ENCODE measurements at places on chromosomes 4 and X.

GRCh38 chr4:170395773-170396172 lies 306.0 kb upstream of the AADAT start:
- DNase-seq: no peak

- DNase-seq: no peak
These were observed 417.4 kb upstream of the FAT1 start for GRCh38 chr4:187141101-187141500.

- no peak for DNase-seq
These were observed 25.9 kb downstream of the OFD1 start for GRCh38 chrX:13760426-13760825.

DNA sequence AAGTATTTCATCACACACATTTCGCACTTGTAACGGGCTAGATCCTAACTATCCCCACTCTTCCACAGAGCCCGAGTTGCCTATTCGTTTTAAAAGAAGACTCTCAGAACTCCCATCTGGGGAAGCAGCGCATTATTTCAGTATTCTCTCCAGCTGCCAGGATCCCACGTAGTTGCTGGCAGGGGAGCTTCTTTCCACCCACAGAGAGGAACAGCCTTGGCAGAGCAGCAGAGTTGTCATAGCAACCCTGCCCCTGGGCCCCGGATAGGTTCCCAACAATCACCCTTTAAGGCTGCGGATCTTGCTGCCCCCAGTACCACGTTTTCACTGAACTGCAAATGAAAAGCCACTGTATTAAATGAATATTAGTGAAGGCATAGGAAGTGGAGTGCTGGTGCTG lies 106.7 kb downstream of the GPM6A start:
- no peak for DNase-seq

DNA sequence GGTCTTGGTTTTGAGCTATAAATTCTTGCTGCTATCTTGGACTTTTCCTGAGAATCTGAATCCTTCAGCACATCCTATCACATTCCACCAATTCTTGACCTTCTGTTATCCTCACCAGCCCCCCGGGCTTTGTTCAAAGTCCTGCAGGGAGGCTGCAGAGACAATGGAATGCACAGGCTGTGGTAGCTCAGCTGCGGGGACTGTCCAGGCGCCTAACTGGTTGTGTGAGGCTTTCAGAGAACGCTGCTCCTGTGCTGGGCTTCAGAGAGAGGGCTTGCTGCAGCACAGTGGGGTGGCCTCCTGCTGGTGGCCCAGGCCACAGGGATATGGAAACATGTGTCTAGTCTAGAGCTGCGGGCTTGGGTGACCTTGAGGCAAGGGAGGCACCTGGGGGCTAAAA lies 196.3 kb upstream of the GATB start:
- DNase-seq: no peak

DNA sequence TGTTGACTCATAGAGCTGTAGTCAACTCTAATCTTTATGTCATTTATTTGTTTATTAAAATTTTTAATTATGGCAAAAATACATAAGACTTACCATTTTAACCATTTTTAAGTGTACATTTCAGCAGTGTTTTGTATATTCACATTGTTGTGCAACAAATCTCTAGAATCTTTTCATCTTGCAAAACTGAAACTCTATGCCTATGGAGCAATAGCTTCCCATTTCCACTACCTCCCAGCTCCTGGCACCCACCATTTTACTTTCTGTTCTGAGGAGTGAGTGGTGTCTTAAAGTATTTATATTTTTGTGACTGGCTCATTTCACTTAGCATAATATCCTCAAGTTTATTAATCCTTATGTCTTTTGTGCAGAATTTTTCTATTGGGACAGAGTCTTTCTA lies 181.0 kb downstream of the GPAT3 start:
- no peak for DNase-seq

DNA sequence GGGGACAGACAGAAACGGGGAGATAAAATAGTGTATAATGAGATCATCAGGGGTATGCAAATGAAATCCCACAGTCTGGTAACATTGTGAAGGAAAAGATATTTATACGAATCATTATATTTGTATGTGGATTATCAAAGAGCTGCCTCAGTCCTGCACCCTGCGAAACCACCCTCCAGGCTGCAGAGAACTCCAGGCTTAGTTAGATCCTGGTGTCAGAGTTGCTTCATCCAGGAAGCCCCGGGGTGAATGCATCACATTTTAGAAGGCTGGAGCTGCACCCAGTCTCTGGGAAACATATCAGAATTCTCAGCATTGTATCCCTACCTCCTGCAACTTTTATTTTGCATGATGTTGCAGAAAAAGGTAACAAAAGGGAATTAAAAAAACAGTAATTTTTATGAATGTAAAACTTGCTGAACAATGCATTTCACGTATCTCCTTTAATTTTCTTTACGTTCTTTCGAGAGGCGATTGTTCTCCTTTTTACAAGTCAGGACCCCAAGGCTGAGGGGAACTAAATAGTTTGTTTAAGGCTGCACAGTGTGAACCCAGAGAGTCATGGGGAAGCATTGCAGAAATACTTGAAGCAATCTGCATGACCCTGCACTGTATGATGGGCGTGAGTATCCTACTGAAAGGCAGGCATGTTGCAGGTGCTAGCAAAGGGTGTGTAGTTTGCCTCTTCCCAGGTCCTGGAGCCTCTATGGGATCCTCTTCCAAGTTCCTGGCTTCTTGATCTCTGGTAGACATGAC lies 299.5 kb upstream of the CLNK start:
- no peak for DNase-seq

DNA sequence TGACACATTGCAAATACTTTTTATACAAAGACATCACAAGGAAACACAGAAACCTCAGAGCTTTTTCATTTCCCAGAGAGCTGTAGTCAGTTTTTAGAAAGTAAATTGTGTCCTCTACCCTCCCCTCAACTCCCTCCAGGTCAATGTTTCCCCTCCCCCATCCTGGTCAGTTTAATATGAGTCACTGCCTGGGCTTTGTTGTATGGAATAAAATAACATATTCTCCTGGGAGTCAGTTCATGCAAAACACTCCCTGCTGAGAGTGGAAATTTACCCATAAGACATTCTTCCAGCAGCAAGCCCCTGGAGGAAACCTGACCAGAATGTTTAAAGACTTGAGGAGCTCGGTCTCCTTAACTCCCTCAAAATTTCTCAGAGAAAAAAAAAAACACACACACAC lies 270.1 kb upstream of the LDB2 start:
- DNase-seq: no peak

DNA sequence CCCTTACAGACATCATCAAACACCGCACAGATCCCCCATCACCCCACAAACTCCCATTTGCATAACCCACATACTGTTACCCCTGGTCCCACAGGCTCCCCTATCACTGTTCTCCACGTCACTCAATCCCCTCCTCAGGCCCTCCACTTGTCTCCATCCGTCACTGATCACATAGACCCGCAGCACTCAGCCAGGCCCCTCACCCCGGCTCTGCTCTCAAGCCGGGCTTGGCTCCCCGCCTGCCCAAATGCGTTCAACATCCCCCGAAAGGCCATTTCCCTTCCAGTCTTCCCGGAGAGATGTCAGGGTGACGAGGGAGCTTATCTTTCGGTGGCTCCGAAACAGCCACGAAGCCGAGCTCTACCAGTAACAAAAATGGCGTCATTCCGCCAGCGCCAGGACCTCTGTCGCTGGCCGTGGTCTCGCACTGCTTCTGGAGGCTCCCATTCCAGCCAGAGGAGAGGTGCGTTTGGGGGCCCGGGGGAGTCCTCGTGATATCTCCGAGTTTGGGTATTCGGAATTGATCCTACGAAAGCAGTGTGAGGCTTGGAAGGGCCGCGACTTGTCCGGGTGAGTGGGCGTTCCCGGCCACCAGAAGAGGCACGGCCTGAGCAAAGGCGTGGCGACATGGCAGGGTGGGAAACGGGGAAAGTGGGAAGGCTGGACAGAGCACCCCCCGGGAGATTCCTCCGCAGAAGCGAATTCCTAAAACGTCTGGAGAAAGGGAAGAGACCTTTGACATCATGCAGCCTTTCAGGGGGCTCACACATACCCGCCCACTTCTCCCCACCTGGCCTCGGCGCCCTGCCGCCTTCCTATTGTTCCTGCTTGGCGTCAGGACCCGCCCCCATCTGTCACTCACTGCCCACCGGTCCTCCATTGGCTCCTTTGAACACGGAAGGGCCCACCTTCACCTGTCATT lies at the start of gene ZNF630:
Gene ZNF630 (minus strand): TSS at position 577 of the 922 bp plus-strand sequence. CDS start 4,754 bp downstream, outside the sequence.
- peak; percentile 49 for DNase-seq

- DNase-seq: peak; percentile 14
These were observed 38.9 kb downstream of the PDHA1 start for GRCh38 chrX:19382555-19383145.

DNA sequence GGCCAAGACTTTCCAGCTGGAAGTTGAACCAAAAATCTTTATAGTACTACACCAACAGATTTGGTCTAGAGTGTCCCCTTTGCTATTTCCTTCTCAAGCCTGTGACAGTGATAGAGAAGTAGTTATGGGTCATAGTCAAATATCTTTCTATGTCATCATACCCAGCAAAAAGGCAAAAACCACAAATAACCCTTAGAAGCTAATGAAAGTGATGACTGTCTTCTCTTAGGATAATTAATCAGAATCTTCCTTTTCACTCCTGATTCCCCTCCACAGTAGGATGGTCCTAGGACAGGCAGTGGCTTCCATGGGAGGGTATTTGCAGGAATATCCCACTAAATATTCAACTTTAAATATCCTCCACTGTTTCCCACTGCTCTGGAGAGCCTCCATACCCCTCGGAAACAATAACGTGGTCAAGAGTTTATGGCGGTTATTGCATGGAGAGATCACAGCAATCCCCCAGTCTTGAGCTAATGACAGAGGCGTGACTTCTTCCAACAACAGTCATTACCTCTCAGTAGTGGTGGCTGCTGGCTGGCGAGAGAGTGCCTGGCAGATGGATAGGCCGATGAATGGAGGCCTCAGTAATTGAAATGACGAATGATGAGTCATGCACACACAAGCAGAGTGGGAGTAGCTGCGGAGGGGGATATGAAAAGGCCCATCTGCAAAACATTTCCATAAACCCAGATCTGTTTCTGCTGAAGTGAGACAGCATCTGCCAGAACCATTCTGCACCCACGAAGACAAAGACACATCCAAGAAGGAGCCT lies 154.9 kb downstream of the STK32B start:
- no peak for DNase-seq

- peak; percentile 75 for DNase-seq
These were observed 54.8 kb downstream of the CASP6 start for GRCh38 chr4:109648266-109648996.

GRCh38 chr4:87734084-87734483 lies 65.3 kb upstream of the IBSP start:
- no peak for DNase-seq

GRCh38 chr4:74570095-74570494 lies 125.2 kb downstream of the AREG start:
- no peak for DNase-seq

- DNase-seq: no peak
These were observed 39.8 kb downstream of the NPY2R start for GRCh38 chr4:155248002-155248896.

DNA sequence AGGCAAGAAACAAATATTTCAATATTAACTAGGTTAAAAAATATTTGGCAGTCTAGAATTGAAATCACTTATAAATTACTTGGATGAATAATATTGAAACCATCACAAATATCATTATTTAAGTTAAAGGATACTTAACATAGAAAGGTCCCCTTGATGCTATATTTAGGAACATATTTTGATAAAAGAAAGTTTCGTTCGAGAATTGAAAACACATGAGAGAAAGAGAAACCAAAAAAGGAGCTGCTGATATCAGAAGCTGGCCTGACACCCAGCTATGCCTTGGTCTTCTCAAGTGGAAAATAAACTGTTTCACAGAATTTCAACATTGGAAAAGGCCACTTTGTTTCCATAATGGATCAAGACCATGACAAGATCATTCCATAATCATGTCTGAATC lies 762.4 kb downstream of the DMD start:
- no peak for DNase-seq

DNA sequence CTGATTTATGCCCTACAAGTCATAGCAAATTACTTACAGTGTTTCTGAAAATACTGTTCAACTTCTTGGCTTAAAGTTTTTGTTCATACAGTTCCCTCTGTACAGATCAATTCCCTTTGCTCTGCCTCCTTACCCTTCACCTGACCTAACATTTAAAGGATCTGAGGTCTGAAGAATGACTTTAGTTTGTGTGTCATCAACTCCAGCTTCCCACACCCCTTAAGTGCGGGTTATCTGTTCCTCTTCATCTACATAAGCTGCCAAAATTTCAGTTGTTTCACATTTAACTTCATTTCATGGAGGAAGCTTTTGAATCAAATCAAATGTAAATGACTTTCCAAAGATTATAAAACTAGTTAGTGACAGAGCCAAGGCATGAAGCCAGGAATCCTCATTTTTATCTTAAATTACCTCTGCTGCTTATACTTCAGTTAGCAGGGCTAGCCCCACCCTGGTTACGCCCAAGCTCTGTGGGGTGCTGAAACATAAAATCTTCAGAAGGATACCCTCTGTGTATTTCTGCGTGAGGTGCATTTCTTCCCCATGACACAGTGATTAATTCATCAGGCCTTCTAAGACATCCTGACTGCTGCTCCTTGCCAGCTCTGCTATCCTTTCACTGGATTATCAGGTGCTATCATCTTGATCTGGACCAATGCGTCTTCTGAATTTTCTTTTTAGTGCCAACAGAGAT lies 16.5 kb downstream of the CXCL1 start:
- DNase-seq: no peak

- no peak for DNase-seq
These were observed 1707.4 kb downstream of the PCDH7 start for GRCh38 chr4:32427566-32427965.

GRCh38 chr4:156775813-156776212 lies 195.8 kb downstream of the PDGFC start:
- DNase-seq: no peak

DNA sequence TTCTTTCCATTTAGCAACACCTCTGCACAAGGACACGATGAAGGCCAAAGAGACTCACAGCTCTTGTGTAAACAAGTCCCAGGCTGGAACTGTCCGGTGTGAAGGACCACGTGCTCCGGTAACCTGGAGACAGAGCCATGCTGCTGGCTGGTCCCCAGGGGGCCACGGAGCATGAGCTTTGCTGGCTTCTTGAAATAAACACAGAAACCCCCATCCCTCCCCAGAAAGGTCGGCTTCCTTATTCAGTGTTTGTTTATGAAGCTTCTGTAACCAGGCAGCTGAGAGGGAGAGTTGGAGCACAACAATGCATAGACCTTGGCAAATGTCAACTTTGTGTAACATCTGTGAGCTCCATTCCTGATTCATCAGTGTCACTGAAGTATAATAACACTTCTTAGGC lies 109.4 kb downstream of the GPR143 start:
- no peak for DNase-seq

DNA sequence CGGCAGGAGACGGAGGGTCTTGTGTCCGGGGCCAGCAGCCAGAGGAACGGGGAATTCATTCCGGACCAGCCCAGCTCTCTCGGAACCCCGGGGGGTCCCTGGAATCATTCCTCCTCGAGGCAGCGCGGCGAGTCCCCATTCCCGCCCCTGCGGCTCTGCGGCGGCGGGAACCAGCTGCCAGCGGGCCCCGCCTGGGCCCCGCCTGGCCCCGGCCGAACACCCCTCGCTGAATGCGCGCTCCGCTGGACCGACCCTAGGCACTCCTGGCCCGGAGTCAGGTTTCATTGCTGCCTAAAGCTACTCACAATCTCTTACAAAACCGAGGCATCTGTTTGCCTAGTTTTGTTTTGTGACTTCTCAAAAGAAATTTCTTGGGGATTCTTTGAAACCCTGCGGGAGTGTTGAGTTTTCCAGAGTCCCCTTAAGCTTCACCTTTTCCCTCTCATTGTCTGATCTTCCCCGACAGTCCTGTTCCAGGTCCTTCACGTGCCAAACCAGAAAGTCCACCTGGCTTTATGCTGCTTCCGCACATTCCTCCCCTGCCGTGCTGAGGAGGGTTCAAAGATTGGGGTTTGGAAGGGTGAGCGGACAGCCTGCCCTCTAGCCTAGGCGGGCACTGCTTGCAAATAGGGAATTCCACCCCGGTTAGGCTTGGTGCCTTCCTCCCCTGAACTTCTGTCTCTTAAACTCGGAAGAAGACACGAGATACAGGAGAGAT lies 789 bp downstream of the ARHGAP10 start:
- DNase-seq: no peak
